ENCODE measurements at places on chromosomes 16 and 17. TPM values are rescaled to one million over a fixed set of nuclear protein-coding genes. Genes with fewer than 3 reads are reported as not detected.

Gene ABCC6
- not detected for total RNA-seq

Gene CCL7
- total RNA-seq = not detected

Gene CD300H
- not detected for total RNA-seq

Gene MAF
- 0.36 TPM for total RNA-seq

Gene CDH1
- 0.16 TPM for total RNA-seq

Gene TBX2
- not detected for total RNA-seq

Gene ZNF423
- total RNA-seq = not detected

Gene TBC1D3E
- total RNA-seq = not detected

Gene MYH3
- total RNA-seq = 3.4 TPM

GRCh38 chr16:53948734-53949430 is 244.9 kb downstream of the FTO start:
- H3K27me3 ChIP-seq = no peaks in the 10 kb centered on the region
- H3K4me3 ChIP-seq = no peak overlapping the region
- no peak overlapping the region for H3K27ac ChIP-seq
- no peak for DNase-seq
- H3K4me1 ChIP-seq = peaks cover 25% of the 10 kb centered on the region

DNA sequence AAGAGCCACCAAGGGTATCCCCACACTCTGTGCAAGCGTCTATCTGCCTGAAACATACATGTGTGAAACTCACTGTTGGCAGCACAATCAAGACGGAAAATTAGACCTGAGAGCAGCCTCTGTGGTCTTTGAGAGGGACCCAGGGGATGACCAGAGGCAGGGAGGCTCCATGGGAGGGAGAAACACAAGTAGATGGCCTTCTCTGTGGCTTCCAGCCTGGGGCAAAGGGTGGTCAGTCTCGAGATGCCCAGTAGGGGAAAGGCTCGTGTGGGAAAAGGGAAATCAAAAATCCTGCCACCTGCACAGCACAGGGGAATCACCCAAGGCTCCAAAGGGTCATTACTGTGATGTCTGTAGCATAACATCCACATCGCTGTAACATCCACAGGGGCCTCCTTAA is 823.3 kb downstream of the KCNJ18 start:
- H3K36me3 ChIP-seq = no peaks in the 10 kb centered on the region
- H3K4me3 ChIP-seq = no peak overlapping the region
- H3K4me1 ChIP-seq = no peaks in the 10 kb centered on the region
- no peak for DNase-seq

DNA sequence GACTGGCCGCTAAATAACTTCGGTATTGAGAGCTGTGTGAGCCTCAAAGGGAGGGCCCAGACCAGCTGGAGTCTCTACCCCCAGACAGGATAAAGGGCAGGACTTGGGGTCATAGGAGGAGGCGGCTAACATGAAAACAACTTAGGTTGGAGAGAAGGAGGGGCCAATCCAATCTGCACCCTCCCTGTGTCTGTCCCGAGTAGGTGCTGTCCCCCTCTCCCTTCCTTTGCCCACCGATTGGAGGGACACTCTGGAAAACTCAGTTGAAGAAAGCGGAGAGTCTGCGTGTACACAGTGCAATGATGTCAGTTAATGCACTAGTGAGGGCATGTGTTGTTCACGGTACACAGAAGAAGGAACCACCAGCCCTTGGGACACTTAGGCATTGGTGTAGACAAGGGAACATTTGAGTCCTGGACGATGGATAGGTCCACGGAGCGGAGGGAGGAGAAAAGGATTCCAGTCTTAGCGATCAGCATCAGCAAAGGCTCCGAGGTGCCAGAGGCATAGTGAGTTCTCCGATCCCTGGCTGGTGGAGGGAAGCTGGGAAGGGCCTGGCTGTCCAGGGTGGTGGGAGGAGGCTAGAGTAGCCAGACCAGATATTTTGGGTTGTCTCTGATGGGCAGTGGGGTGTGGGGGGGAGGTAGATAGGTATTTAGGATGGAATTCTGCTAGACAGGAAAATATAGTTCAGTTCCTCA is 761 bp downstream of the NOL3 start:
- peak overlapping the region; percentile 66 for H3K4me3 ChIP-seq
- peaks cover 26% of the 10 kb centered on the region for H3K4me1 ChIP-seq
- no peak overlapping the region for H3K27ac ChIP-seq
- DNase-seq = no peak
- H3K36me3 ChIP-seq = peaks cover 3% of the 10 kb centered on the region

DNA sequence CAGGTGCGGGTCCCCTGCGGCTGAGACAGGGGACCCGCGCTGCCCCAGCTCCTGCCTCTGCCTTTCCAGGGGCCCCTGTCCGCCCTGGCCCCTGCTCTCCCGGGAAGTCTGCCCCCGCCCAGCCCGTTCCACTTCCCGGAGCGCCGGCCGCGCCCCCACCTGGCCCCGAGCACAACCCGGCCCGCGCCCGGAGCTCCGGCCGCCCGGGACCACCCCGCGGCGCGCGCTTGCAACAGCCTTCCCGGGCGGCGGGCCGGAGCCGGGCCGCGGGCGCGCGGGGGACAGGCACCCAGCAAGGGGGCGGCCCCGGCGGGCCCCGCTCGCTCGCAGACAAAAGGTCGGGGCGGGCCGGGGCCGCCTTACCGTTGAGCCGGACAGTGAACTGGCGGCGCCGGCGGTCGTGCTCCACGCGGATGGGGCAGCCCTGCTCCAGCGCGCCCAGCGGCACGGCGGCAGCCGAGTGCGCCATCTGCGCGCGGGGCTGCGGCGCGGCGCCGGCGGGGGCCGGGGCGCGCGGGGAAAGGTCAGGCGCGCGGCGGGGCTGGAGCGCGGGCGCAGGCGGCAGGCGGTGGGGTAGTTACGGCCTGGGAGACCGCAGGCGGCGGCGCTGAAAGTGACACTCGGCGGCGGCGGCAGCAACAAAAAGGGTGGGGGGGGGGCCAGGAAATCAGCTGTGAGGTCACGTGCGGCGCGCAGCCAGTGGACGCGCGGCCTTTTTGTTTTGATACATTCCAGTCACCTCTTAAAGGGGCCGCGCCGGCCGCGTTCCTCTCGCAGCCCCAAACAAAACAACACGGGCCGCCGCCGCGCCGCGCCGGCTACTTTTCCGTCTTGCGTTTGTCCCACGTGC is at the start of gene NATD1:
NATD1 (minus strand) TSS at position 615 of the 850 bp plus-strand sequence; CDS start at position 469, 146 bp downstream.
- H3K4me1 ChIP-seq = peaks cover 7% of the 10 kb centered on the region
- H3K27ac ChIP-seq = no peak within 1 kb of the TSS
- peak; percentile 68 for DNase-seq

GRCh38 chr17:29331075-29331707 is 37.2 kb upstream of the NUFIP2 start:
- no peaks in the 10 kb centered on the region for H3K4me1 ChIP-seq
- H3K4me3 ChIP-seq = no peak overlapping the region
- no peak overlapping the region for H3K27ac ChIP-seq
- H3K27me3 ChIP-seq = no peaks in the 10 kb centered on the region

- peaks cover 43% of the 10 kb centered on the region for H3K4me1 ChIP-seq
- H3K27me3 ChIP-seq = no peaks in the 10 kb centered on the region
- H3K27ac ChIP-seq = no peak overlapping the region
Measured at GRCh38 chr16:11629071-11630030, 38.9 kb upstream of the SNN start.

GRCh38 chr16:17134586-17134985 is 336.2 kb downstream of the XYLT1 start:
- H3K27ac ChIP-seq = no peak overlapping the region
- H3K4me3 ChIP-seq = no peak overlapping the region
- H3K27me3 ChIP-seq = no peaks in the 10 kb centered on the region
- H3K36me3 ChIP-seq = peaks cover 26% of the 10 kb centered on the region
- H3K4me1 ChIP-seq = peaks cover 25% of the 10 kb centered on the region
- DNase-seq = no peak

- no peaks in the 10 kb centered on the region for H3K4me1 ChIP-seq
- H3K36me3 ChIP-seq = no peaks in the 10 kb centered on the region
- peaks cover 21% of the 10 kb centered on the region for H3K27me3 ChIP-seq
- H3K4me3 ChIP-seq = no peak overlapping the region
- DNase-seq = no peak
- no peak overlapping the region for H3K27ac ChIP-seq
Measured at GRCh38 chr16:82476786-82477185, 150.0 kb upstream of the CDH13 start.

- no peak for DNase-seq
- no peak overlapping the region for H3K4me3 ChIP-seq
- H3K4me1 ChIP-seq = no peaks in the 10 kb centered on the region
- H3K36me3 ChIP-seq = no peaks in the 10 kb centered on the region
- H3K27me3 ChIP-seq = no peaks in the 10 kb centered on the region
- H3K27ac ChIP-seq = no peak overlapping the region
Measured at GRCh38 chr17:7413346-7413985, 5.8 kb downstream of the NLGN2 start.

- H3K27ac ChIP-seq = no peak overlapping the region
- H3K36me3 ChIP-seq = peaks cover 19% of the 10 kb centered on the region
- DNase-seq = no peak
Measured at GRCh38 chr17:17154981-17155380, 51.2 kb downstream of the PLD6 start.

DNA sequence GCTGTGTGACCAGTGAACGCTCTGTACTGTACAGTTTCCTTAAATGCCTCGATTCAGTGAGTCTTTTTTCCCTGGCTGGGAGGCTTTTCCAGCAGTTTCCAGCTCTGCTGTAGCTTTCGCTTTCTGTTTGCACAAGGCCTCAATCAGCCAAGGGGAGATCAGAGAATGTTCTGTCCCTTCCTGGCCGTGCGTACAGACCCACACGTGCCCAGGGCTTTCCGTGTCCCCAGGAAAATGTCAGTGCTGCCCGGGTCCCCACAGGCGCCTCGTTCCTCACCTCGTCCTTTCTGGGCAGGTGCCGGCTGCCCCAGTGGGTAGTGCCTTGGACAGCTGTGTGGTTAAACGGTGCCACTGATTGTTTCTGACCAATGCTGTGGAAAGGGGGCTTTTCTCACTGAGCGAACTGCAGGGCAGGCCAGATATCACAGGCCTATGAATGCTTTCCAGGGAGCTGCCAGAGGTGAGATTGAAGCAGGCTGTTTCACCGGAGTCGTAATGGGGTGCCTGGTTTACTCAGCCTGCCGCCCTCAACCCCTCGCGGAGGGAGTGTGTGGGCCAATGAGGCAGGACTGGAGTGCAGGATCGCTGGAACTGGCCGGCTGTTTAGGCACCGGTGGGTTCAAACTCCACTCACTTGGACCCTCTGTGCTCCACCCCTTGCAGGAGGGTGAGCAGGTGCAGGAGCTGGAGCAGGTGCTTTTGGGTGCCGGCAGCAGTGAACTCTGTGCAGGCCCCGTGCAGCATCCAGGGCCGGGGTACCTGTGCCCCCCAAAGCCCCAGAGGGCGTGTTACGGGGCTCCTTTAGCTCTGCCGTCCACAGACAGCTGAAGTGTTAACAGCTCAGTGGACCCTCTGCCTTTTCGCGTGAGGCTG is 44.4 kb downstream of the ZNF778 start:
- peaks cover 3% of the 10 kb centered on the region for H3K36me3 ChIP-seq
- peaks cover 13% of the 10 kb centered on the region for H3K4me1 ChIP-seq
- H3K4me3 ChIP-seq = no peak overlapping the region

- H3K4me1 ChIP-seq = peaks cover 4% of the 10 kb centered on the region
- no peak overlapping the region for H3K27ac ChIP-seq
- H3K27me3 ChIP-seq = no peaks in the 10 kb centered on the region
- DNase-seq = no peak
- H3K4me3 ChIP-seq = no peak overlapping the region
- H3K36me3 ChIP-seq = peaks cover 3% of the 10 kb centered on the region
Measured at GRCh38 chr17:69231521-69231920, 2.9 kb upstream of the ABCA10 start.

- no peak overlapping the region for H3K27ac ChIP-seq
- no peaks in the 10 kb centered on the region for H3K36me3 ChIP-seq
- no peak for DNase-seq
Measured at GRCh38 chr17:1914661-1915083, 84.9 kb downstream of the RPA1 start.

GRCh38 chr17:57332501-57332900 is 76.2 kb downstream of the MSI2 start:
- H3K4me1 ChIP-seq = peaks cover 13% of the 10 kb centered on the region
- peaks cover 15% of the 10 kb centered on the region for H3K36me3 ChIP-seq
- H3K4me3 ChIP-seq = no peak overlapping the region
- H3K27ac ChIP-seq = no peak overlapping the region

DNA sequence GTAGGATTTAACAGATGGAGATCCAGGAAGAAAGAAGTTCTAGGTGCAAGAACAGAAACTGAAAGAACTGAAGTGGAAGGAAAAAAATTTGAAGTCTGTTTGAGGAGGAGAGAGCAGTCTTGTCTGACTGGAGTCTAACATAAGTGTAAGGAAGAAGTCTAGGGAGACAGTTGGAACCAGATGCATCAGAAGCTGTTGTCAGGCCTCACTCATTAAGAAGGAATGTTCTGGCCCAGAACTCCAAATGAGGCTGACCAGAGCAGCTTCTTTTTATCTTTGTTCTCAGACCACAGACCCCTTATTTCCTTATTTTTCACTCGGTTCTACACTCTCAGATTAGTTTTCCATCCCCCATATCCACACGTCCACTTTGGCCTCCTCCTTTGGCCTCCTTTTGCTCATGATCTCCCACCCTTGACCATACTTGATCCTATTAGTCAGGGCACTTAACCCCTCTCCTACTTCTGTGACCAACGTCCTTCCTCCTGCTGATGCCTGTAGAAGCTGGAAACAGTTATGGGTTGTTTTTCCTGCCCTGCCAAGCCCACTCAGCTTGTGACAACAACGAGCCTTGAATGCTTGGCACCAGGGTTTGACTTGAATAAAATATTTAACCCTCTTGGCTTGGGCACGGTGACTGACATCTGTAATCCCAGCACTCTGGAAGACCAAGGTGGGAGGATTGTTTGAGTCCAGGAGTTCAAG is 7.0 kb upstream of the MYH2 start:
- no peak overlapping the region for H3K27ac ChIP-seq
- DNase-seq = no peak
- H3K36me3 ChIP-seq = no peaks in the 10 kb centered on the region
- peaks cover 5% of the 10 kb centered on the region for H3K27me3 ChIP-seq
- H3K4me3 ChIP-seq = no peak overlapping the region

DNA sequence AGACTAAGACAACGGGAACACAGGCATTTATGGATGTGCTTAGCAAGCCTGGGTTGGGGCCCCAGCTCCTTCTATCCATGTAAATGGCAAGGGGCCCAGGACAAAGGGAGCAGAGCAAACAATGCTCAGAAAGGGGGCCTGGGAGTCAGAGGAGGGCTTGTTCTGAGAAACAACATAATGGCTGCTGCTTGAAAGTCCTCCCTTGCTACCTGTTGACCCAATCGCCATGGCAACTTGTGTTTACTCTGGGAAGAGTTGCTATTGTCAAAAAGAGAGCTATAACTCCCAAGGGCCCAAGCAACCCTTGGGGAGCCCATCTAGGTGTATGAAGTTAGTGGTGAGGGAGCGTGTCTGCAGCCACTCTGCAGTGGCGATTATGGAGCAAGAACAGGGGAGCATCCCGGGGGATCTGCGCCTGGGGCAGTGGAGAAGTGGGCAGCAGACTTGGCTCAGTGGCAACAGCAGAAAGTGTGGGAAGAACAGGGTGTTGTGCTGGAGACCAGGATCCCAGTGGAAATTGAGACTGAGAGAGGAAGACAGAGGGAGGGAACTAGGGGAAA is 118.7 kb upstream of the NLRP1 start:
- H3K4me3 ChIP-seq = no peak overlapping the region
- peaks cover 26% of the 10 kb centered on the region for H3K27me3 ChIP-seq
- H3K27ac ChIP-seq = no peak overlapping the region
- no peaks in the 10 kb centered on the region for H3K4me1 ChIP-seq
- DNase-seq = no peak

Measured in activated naive CD8-positive, alpha-beta T cell treated with anti-CD3 and anti-CD28 coated beads for 36 hours (primary cell).